Stimulated activated CD4-positive, alpha-beta T cell treated with anti-CD3 and anti-CD28 coated beads, Interleukin-1b, Interleukin-23, amount 100 ng/mL, for 1 hour (primary cell): ENCODE measurements at places on chromosomes 13 and 19.

DNA sequence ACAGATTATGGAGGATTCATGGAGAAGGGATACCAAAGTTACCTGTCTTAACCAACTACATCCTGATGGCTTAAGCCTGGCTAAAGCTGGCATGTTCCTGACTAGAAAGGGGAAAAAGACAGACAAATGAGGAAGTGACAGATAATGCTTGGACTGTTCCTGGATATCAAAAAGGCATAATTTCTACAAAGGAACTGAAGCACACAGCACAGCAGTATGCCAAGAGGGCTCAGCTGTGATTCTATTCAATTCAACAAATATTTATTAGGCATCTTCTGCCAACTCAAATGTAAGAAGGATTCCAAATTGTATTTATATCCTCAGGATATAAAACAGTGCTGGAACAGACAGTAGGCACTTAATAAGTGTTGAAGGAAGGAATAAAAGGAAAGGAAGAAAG is 59.5 kb downstream of the KLF12 start:
- DNase-seq, result no peak

GRCh38 chr19:30446850-30447552 is 74.8 kb downstream of the ZNF536 start:
- DNase-seq, result no peak

GRCh38 chr19:43581467-43581866 is 5.9 kb downstream of the PINLYP start:
- no peak for DNase-seq

DNA sequence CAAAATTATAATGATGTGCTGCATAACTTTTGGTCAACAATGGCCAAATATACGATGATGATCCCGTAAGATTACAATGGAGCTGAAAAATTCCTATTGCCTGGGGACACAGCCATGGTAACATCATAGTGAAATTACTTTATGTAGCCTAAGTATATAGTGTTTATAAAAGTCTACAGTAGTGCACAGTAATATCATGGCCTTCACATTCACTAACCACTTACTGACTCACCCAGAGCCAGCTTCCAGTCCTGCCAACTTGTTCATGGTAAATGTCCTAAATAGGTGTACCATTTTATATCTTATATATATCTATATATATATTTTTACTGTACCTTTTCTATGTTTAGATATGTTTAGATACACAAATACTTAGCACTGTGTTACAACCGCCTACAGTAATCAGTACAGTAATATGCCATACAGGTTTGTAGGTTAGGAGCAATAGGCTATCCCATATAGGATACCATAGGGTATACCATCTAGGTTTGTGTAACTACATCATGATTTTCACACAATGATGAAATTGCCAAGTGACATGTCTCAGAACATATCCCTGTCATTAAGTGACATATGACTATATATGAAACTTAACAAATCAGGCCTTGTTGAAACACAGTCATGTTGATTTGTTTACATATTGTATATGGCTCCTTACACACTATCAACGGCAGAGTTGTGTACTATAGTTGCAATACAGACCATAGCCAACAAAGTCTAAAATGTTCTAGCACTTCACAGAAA is 23.7 kb downstream of the DIS3 start:
- no peak for DNase-seq
